Astrocyte of the spinal cord (primary cell): ENCODE measurements at places on chromosomes 12 and 14.

- DNase-seq, result peak; percentile 92
Observed at GRCh38 chr12:45336331-45336730, 120.4 kb downstream of the ANO6 start.

GRCh38 chr14:74952697-74953484, 2.5 kb downstream of the PGF start:
- DNase-seq, result no peak

DNA sequence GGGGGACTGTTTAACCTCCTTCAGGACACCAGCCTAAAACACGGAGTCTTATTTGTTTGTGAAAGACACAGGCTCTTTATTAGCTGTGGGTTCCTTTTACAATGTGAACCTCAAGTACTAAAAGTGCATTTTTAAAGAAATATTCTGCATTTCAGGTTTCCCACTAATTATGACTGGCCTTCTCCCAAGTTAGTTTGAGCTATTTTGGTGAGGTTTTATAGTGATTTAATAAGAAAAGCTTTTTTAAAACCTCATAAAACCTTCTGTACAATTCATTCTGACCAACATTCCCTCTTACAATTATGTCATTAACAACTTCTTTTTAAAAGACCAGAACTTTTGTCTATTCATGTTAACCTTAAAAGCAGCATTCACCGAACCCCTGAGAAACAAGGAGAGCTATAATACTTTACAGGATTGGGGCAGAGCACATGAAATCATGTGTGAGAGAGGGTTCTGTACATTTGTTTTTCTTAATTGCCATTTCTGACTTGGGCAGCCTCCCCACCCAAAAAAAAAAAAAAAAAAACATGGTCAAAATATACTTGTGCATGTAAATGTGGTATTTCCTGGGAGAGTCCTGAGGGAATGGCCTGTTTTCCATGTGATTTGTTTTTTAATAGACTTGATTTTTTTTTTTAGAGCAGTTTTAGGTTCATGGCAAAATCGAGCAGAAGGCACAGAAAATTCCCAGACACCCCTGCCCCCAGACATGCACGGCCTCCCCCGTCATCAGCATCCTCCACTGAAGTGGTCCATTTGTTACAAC, 169.5 kb downstream of the CHST11 start:
- DNase-seq, result peak; percentile 34

- no peak for DNase-seq
Observed at GRCh38 chr14:104229534-104230055, 91.2 kb downstream of the KIF26A start.

- no peak for DNase-seq
Observed at GRCh38 chr12:123919980-123920360, 52.7 kb downstream of the CCDC92 start.

- DNase-seq, result no peak
Observed at GRCh38 chr14:97723819-97724218, 926.6 kb downstream of the VRK1 start.

DNA sequence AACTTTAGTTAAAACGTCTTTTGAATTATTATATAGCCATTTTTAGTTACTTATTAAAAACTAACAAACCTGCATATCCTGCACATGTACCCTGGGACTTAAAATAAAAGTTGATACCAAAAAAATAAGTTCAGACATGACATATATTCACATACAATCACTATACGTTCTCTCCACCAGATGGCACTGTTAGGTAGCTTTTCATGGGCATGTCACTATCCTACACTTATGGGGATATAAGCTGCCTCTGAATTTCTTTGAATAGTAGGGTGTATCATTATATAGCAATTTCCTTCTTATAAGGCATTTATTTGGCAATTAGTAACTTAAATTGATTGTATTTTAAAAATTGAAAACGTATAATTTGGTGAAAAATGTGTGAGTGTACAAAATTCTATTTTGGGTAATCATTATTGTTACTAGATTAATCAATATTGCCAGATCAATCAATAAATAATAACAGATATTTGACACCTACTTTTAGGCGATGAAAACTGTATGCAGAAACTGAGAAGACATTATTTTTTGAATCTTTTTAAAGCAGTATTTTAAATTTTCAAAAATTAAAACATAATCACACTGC, 31.8 kb upstream of the OR10A7 start:
- peak; percentile 81 for DNase-seq

- DNase-seq, result no peak
Observed at GRCh38 chr14:97719931-97720330, 922.7 kb downstream of the VRK1 start.

DNA sequence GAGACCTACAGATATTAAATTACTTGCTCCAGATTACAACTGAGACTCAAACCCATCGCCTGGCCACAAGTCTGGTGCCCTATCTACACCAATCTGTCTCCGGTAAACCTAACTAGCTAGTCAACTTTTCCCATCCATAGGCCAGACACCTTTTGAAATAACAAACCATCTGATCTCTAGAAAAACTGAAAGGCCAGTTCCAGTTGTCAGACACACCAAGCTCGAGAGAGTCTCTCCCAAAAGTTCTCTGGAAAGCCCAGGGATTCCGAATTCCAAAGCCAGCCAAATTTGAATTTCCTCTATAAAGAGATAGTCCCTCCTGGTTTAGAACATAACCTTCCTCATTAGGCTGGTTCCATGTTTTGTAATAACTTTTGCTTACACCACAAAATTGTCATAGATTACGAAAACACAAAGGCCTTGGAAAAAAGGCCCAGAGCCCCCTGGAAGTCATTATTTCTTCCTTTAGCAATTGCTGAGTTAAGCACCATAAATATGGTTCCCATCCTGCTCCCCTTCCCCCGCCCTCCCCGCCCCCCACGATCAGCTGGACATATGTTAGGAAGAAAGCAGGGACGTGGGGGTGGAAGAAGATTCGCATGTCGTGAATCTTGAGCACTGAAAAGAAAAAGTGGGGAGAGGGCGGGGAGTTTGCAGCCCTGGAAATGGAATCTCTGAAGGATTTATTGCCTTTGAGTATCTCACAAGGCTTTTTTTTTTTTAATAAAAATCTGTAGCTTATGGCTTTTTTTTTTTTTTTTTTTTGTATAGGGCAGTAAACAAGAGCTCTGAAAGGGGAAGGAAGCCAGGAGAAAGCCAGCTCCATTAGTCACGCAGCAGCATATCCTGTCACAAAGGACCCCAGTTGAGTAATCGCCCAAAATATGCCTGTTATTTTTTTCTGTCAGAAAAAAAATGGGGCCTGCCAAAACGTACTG, 110.4 kb downstream of the ZFP36L1 start:
- peak; percentile 88 for DNase-seq

DNA sequence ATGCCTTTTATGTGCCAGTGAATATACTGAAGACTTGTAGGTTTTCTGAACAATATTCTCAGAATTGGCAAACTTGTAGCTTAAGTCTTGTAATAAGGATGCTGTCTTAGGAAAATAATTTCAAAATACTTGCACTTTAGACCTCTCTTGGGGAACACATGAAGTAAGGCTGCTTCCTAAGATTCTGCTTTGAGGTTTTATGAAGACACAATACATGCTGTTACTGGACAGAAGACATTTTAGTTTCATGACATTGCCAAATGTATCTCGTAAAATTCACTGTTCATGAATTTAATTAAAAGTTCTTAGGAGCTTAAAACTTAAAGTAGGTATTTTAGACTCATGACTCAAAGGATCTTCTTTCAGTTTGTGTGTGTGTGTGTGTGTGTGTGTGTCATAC, 80.7 kb downstream of the RAD51B start:
- DNase-seq, result no peak

DNA sequence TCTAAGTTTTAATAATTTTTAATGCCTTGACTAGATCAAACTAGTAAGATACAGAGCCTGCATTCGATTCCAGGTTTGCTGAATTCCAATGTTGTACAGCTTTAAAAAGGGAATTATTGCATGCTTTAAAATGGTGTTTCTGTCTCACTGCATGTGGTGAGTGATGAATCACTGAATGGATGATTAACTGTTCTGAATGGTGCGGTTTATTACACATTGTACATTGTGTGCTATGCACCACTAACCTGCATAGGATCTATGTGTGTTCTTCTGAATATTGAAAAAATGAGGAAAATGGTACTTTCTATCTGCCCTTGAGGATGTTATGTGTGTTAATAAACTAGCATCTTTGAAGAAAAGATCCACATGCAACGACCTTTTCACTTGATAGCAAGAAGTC, 231.7 kb downstream of the NRXN3 start:
- DNase-seq, result peak; percentile 42

DNA sequence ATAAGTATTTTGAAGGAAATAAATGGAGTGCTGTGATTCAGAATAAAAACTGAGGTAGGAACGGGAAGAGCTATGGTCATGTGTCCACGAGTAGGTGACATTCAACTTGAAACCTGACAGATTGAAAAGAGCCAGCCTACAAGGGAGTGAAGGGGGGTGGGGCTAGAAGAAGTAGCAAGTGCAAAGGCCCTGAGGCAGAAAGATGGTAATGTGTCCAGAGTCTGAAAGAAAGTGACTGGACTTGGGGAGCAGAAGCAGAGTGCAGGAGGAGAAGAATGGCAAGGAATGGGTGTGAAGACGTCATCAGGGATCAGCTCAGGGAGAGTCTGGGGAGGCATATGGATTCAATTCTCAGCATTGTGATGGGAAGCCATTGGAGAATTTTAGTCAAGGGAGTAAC, 13.7 kb downstream of the PLXNC1 start:
- DNase-seq, result no peak

DNA sequence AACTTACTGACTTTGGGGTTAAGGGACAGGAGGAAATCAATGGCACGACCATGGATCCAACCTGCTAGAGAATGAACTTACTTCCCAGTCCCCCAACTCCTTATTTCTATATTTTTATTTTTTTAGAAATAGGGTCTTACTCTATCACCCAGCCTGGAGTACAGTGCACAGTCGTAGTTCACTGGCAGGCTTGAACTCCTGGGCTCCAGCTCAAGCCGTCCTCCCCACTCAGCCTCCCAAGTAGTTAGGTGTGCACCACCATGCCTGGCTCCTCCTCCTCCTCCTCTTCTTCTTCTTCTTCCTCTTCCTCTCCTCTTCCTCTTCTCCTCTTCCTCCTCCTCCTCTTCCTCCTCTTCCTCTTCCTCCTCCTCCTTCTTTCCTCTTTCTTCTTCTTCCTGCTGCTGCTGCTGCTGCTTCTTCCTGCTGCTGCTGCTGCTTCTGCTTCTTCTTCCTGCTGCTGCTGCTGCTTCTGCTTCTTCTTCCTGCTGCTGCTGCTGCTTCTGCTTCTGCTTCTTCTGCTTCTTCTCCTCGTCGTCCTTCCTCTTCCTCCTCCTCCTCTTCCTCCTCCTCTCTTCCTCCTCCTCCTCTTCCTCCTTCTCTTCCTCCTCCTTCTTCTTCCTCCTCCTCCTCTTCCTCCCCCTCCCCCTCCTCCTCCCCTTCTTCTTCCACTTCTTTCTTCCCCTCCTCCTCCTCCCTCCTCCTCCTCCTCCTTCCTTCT, 390.1 kb upstream of the RGS6 start:
- no peak for DNase-seq

DNA sequence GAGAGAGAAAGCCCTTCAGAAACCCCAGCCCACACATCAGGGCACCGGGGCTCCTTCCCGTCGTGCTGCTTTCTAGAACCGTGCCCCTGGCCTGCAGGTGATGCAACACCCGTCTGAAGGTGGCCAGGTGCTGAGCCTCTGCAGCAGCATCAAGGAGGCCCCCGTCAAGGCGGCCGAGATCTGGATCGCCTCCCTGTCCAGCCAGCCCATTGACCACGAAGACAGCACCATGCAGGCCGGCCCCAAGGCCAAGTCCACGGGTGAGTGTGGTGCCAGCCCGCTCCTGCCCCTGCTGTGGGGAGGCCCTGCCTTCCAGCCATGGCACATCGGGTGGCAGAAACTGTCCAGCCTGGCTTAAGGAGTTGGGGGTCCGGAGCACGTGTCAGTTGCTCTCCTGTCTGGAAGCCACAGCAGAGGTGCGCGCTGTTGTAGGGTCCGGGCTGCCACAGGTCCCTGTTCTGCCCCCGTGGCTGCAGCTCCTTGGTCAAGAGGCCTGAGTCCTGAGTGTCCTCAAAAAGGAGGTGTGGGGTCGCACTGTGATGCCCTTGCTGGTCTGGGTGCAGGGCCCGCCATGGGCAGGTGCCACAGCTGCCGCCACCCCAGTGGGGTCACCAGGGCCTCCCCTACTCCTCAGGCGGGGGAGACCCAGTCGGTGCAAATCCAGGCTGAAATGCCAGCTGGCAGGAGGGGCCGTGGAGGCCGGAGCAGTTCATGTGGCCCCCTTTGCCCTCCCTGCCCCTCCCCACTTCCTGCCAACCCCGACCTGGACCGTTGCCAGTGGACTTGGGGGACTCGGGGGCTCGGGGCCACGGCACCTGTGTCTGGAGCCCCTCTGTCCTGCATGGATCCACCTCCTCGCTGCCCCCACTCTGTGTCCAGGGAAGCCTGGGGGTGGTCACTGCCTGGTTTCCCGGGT, 31.0 kb upstream of the TEX22 start:
- no peak for DNase-seq

DNA sequence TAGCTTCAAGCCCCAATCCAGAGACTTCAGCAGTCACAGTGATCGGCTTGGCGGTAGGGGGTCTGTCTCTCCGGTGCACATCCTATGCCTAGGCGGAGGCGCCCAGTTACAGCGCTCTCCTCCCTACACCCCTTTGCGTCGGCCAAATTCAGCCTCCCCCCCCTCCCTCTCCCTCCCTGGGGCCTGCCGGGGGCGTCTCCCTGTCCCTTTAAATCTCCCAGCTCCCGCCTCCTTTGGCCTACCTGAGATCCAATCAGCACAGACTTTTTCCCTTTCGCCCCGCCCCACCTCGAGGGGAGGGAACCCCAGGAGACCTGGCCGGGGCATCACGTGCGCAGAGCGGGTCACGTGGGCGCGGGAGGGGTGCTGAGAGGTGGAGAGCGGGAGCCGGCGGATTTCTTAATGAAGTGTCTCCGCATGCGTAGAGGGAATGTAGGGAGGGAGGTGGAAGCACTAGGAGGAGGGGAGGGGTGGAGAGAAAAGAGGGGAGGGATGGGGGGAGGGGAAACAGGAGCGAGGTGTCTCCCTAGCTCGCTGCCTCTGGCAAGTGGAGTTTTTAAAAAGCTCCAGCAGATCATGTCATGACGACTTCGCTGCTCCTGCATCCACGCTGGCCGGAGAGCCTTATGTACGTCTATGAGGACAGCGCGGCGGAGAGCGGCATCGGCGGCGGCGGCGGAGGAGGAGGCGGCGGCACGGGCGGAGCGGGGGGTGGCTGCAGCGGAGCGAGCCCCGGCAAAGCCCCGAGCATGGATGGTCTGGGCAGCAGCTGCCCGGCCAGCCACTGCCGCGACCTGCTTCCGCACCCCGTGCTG, at the start of gene HOXC13:
Gene HOXC13 (plus strand): TSS at position 506 of the 815 bp plus-strand sequence. CDS start 76 bp downstream, at position 582.
- DNase-seq, result no peak

GRCh38 chr12:64090047-64090446, 132.0 kb downstream of the KICS2 start:
- DNase-seq, result no peak

DNA sequence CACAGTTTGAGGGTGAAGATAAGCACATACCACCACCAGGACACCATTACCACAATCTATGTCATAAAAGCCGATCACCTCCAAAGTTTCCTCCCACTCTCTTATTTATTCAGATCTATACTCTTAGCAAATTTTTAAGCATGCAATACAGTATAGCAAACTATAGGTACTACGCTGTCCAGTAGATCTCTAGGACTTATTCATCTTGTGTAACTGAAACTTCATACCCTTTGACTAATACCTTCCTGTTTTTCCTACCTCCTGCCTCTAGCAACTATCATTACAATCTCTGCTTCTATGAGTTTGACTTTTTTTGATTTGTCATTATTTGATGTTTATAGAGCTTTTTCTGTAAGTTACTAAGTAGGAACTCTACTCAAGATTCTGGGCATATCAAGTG, 84.5 kb upstream of the MANSC4 start:
- DNase-seq, result peak; percentile 49

- DNase-seq, result no peak
Observed at GRCh38 chr12:52600941-52601481, at the start of gene KRT72. KRT72 (minus strand) TSS chr12:52601463; CDS start chr12:52601452, 11 bp downstream.

- no peak for DNase-seq
Observed at GRCh38 chr14:60222820-60223219, 26.2 kb upstream of the PPM1A start.
